Thoracic aorta (tissue), 2 donors: ENCODE measurements at places on chromosomes 16 and 17. TPM values are rescaled to one million over a fixed set of nuclear protein-coding genes. Genes with fewer than 3 reads are reported as not detected.

- no peak for DNase-seq
These were observed 19.8 kb downstream of the HOXB1 start for GRCh38 chr17:48510761-48511604.

DNA sequence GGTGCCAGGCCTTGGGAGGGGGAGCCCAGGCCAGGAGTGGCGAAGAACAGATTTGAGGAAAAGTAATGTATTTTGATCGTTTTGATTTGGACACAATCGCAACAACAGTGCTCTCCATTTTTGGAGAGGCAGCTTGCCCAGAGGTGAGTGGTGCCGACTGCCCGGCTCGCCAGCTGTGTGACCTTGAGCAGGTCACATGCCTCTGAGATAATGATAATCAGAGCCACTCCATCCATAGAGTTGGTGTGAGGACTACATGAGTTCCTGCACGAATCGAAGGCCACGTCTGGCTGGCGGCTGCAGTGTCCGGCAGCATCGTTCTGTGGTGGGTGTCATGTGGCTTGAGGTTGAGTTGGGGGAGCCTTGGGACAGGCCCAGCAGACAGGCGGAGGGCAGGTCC is 20.7 kb downstream of the LLGL2 start:
- DNase-seq, result no peak

- DNase-seq, result no peak
These were observed 141.9 kb downstream of the SOX9 start for GRCh38 chr17:72262766-72263165.

DNA sequence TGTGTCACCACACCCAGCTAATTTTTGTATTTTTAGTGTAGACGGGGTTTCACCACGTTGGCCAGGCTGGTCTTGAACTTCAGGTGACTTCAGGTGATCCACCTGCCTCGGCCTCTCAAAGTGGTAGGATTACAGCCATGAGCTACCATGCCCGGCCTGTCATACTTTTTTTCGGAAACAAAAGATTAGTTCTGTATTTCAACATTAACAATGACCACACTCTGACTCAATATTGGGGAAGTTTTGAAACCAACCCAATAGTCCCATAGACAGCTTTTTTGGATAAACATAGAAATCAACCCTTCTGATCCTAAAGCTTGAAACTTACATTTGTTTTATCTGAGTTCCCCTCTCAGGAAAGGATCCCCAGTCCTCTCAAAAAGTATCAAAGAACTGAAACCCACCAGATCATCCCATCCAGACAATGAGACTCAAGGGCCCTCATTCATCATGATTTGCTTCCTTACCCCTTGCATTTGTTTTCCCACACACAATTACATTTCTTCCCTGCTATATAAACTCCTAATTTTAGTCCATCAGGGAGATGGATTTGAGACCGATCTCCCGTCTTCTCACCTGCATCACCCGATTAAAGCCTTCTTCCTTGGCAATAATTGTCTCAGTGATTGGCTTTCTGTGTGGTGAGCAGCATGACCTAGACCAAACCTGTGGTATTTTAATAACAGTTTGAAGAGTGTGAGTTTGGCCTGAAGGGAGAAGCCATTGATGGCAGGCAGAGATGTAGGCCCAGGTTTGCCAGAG is 7.2 kb upstream of the AGRP start:
- no peak for DNase-seq

GRCh38 chr17:751269-752001 is 629 bp downstream of the GEMIN4 start:
- DNase-seq, result no peak

GRCh38 chr17:44004761-44005526 is 522 bp downstream of the NAGS start:
- no peak for DNase-seq

- DNase-seq, result no peak
These were observed 5.5 kb upstream of the DNAI2 start for GRCh38 chr17:74268558-74268957.

- DNase-seq, result no peak
These were observed 51.6 kb downstream of the ACTG1 start for GRCh38 chr17:81460856-81461460.

DNA sequence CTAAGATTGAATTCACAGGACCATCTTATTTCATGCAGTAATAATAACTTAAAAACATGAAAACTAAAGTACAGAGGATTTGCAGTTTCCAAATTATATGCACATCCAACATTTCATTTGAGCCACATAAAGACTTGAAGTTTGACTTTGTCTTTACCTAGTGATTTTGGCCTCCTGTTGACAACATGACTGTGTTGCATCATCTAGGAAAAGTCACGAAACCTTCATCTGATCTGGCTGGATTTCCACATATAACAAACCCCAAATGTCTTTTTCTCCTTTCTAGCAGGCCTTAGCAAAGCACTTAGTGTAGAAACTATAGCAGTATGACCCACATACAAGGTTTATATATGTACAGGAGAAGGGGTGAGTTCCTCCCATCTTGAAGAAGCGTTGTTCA is 406.5 kb upstream of the CDH5 start:
- DNase-seq, result no peak

- no peak for DNase-seq
These were observed 45.8 kb upstream of the LGALS9 start for GRCh38 chr17:27585153-27585681.

GRCh38 chr16:82055728-82056549 is 20.9 kb downstream of the HSD17B2 start:
- no peak for DNase-seq

- no peak for DNase-seq
These were observed 31.5 kb downstream of the MPRIP start for GRCh38 chr17:17073581-17074403.

DNA sequence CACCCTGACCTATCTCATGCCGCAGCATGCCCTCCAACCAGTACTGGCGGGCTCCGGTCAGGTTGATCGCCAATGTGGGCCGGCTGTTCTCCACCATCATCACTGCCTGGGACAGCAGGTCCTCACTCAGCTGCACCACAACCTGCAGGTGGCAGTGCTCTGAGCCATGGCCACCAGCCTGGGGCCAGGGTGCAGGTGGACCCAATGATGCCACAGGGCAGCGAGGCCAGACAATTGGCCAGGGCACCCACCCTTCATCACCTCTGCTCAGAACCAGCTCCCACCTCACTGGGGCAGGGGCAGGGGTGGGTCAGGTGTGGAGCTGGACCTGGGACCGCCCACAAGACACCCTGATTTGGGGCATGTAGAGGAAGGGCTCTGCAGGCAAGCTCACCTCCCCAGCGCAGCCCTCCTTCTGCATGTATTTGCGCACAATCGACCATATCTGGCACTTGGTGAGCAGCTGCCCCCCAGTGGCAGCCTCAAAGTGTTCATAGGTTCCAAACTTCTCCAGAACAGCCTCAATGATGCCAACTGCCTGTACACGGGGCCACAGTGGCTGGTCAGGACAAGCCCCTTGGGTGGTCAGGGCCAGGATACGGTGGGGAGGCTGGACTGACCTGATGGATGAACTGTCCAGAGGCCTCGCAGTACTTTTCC is 4.2 kb downstream of the MATCAP1 start:
- DNase-seq, result no peak

DNA sequence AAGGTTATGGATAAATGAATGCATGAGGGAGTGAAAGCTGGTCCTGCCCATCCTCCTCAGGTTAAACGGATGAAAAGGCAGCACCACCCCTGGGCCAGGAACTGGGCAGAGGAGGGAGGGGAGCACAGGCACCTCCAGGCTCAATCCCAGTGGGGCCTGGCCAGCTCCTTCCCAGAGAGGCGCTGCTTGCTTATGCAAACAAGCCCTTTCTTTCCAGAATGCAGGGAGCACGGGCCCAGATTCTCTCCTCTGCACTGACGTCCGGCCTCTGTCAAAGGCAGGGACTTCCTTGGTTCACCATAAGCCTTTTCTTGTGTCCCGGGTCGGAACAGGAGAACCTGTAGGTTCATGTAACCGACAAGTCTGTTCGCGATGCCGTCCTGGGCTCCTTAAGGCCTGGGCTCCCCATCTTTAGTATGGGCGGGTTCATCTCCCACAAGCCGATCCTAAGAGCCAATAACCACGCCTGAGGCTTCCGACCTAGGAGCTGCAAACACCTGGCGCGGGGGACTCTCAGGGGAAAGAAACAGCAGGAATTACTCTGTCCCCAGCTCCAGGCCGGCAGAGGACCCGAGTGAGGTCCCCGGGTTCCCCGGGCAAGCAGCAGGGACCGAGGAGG is 16.3 kb downstream of the ENPP7 start:
- no peak for DNase-seq

GRCh38 chr16:75238853-75239541 is 12.4 kb downstream of the BCAR1 start:
- no peak for DNase-seq

DNA sequence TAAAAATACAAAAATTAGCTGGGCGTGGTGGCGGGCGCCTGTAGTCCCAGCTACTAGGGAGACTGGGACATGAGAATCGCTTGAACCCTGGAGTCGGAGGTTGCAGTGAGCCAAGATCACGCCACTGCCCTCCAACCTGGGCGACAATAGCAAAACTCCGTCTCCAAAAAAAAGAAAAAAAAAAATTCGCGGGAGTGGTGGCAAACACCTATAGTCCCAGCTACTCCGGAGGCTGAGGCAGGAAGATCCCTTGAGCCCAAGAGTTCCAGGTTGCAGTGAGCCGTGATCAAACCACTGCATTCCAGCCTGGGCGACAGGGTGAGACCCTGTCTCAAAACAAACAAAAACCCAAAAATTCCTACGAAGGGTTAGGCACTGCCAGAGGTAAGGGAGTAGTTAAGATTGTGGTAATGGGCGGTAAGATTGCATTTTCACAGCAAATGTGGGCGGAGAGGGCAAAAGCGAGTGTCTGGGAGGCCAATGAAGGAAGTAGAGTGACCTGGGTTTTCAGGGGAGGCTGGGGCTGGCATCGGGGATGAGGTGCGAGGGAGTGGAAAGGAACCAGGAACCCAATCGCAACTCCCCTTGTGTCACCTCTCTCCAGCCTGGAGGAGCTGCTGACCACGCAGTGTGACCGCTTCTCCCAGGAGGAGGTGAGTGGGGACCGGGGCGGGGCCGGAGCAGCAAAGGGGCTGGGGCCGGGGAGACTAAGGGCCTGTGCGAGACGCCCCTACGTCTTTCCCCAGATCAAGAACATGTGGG is 2.6 kb downstream of the MYL11 start:
- DNase-seq, result no peak

DNA sequence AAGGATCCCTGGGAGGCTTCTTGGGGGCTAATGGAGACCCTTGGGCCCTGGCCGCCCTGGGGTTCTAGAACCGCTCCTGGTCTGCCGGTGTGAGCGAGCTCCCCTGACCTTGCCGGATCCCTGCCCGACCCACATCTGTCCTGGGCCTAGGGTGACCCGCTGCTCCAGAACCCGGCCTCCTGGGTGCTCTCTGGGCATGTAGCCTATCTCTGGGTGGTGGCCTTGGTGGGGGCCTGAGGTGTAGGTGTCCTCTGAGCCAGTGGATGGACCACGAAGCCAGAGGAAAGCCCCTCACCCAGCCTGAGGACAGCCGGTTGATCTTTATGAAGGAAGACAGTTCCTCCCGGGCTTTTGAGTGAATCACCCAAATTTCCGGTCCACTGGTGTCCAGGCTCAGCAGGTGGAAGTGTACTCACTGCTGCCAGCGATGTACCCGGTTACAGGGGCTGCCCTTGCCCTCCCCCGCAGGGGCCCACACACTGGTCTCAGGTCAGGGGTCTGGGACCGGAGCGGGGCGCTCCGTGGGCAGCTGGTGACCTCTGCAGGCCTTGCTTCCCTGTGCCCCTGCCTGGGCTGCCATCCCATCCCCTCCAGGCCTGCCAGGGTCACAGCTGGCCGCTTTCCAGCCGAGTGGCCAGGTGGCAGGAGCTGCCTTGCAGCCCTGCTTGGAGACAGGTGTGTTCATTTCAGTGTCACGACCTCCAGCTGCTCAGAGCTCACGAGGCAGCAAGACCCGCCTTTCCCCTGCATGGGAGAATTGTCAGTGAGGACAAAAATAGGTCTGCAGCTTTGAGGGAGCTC is 10.5 kb upstream of the GSE1 start:
- DNase-seq, result no peak

GRCh38 chr16:12360240-12360639 is 383.7 kb downstream of the SNX29 start:
- no peak for DNase-seq

GRCh38 chr16:8505327-8505991 is 84.9 kb downstream of the TMEM114 start:
- no peak for DNase-seq

- DNase-seq, result no peak
These were observed 7.0 kb upstream of the ARHGAP23 start for GRCh38 chr17:38421171-38421841.

DNA sequence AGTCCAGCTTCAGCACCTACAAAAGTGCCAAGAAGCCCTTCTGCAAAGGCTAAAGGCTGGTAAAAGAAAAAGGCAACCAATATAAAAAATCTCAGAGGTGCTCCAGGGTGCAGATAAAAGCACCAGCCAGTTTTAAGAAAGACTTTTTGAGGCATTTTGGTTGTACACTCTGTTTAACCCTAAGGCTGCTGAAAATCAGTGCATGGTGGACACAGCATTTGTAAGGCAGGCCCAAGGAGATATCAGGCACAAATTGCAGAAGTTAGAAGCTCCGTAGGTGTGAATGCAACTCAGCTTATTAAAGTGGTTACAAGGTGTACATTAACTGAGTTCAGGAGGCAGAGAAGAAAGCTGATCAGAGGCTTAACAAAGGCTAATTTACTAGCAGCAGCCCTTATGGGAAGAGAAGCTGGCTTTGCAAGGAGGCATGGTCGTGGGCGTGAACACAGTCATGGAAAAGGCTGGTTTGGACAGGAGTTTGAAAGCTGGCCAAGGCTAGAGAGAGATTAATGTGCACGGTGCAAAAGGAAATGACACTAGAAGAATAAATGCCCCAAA is 21.1 kb downstream of the ACSM1 start:
- no peak for DNase-seq

- DNase-seq, result no peak
These were observed 3.6 kb downstream of the USP7 start for GRCh38 chr16:8959921-8960787.

- no peak for DNase-seq
These were observed 9.6 kb downstream of the BANP start for GRCh38 chr16:87960852-87961251.

GRCh38 chr16:4677390-4677789 is 16.0 kb upstream of the NUDT16L1 start:
- no peak for DNase-seq

- no peak for DNase-seq
These were observed 196.0 kb downstream of the RAB11FIP4 start for GRCh38 chr17:31587462-31587861.

Gene TBX2
- total RNA-seq, result 49.5 TPM

Gene MYO15B
- 103 TPM for total RNA-seq

Gene DOK4
- 70.1 TPM for total RNA-seq

Gene ASPA
- 2.6 TPM for total RNA-seq

Gene FXR2
- total RNA-seq, result 42.8 TPM

Gene HOXB4
- 6.2 TPM for total RNA-seq

Gene RPH3AL
- 6.5 TPM for total RNA-seq

Gene TPSG1
- total RNA-seq, result not detected

Gene CD7
- 3.0 TPM for total RNA-seq

Gene ZSCAN10
- not detected for total RNA-seq

Gene PPY
- not detected for total RNA-seq
